Ovary (tissue), 10 donors: ENCODE measurements at places on chromosomes 13 and 19.
A peak's percentile ranks its signal among the peaks of the same experiment; 100 is the strongest.

DNA sequence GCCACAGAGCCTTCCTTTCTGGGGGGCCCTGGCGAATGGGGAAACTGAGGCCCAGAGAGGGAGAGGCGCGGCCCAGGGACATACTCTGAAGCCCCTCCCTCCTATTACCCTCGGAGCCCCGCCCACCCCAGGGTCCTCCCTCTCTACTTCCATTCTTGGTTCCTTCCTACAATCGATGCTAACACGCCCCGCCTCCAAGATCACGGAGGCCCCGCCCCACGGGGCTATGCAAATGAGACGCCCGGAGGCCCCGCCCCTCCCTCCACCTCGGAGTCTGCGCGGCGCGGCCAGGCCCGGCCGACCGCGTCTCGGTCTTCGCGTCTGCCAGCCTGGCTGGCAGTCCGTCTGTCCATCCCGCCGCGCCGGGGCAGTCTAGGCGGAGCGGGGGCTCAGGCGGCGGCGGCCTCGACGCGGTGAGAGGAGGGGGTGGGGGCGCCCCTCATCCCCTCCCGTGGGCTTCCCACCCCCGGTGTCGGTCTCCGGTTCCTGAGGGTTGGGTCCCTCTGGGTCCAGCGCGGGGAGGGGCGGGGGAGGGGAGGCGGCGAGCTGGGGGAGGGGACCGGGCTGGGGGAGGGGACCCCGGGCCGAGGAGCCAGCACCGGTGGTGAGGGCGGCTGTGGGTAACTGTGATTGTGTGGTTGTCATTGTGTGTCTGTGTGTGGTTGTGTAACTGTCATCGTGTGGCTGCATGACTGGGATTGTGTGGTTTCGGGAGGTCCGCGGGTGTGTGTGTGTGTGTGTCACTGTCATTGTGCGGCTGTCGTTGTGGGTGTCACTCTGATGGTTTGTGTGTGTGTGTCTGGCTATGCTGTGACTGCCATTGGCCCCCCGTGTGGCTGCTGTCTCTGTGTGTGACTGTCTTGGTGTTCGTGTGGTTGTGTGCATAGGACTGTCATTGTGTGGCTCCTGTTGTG, at the start of gene PLPPR2:
Gene PLPPR2 (plus strand): TSS at position 273 of the 914 bp plus-strand sequence. CDS start 2,242 bp downstream, outside the sequence.
- peak; percentile 96 for DNase-seq

- no peak for DNase-seq
These were observed 56.2 kb upstream of the UBE2L5 start for GRCh38 chr13:30366088-30366487.

- no peak for DNase-seq
These were observed 138.8 kb downstream of the RGCC start for GRCh38 chr13:41596190-41596589.

GRCh38 chr13:71644579-71644978, 222.4 kb downstream of the DACH1 start:
- DNase-seq = no peak

DNA sequence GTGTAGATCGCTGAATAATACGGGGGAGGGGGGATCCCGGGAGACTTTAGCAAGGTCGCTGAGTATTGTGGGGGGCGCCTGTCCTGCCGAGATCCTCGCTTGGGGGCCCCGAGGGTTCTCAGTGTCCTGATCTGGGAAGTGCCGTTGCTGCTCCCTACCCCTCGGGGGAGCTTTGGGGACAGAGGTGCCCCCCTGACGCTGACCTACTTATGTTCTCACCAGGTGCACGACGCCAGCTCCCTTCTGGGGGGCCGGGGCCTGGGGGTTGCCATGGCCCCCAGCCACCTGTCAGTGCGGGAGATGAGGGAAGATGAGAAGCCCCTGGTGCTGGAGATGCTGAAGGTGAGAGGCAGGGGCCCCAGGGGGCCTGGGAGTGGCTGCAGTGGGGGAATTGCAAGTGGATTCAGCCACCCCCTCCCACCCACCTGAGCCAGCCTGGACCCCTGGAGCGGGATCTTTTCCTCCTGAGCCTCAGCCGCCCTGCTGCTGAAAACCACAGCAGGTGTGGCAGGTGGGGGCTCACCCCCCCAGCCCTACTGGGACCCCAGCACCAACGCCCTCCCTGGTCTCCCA, 537 bp downstream of the NAT14 start:
- DNase-seq = peak; percentile 50
